Upper lobe of left lung (tissue), 6 donors: ENCODE measurements at places on chromosomes 7 and 10. TPM values are rescaled to one million over a fixed set of nuclear protein-coding genes. Genes with fewer than 3 reads are reported as not detected.

- no peaks in the 10 kb centered on the region for H3K27me3 ChIP-seq
- H3K27ac ChIP-seq, result peak overlapping the region; percentile 49
- no peak for DNase-seq
- no peaks in the 10 kb centered on the region for H3K36me3 ChIP-seq
- H3K4me1 ChIP-seq, result peaks cover 13% of the 10 kb centered on the region
Observed at GRCh38 chr7:64562256-64562625, 630 bp downstream of the ZNF680 start.

- H3K36me3 ChIP-seq, result no peaks in the 10 kb centered on the region
- no peak overlapping the region for H3K27ac ChIP-seq
- no peak for DNase-seq
- peak overlapping the region; percentile 57 for H3K4me3 ChIP-seq
Observed at GRCh38 chr10:117217196-117217761, 20.0 kb downstream of the KCNK18 start.

DNA sequence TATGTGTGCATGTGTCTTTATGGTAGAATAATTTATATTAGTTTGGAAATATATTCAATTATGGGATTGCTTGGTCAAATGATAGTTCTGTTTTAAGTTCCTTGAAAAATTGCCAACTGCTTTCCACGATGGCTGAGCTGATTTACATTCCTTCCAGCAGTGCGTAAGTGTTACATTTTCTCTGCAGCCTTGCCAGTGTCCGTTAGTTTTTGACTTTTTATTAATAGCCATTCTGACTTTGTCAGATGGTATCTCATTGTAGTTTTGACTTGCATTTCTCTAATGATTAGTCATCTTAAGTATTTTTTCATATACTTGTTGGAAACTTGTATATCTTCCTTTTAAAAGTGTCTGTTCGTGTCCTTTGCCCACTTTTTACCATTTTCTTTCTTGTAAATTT lies 434.2 kb upstream of the POT1 start:
- no peaks in the 10 kb centered on the region for H3K36me3 ChIP-seq
- no peaks in the 10 kb centered on the region for H3K4me1 ChIP-seq
- DNase-seq, result no peak
- no peaks in the 10 kb centered on the region for H3K27me3 ChIP-seq
- no peak overlapping the region for H3K27ac ChIP-seq

DNA sequence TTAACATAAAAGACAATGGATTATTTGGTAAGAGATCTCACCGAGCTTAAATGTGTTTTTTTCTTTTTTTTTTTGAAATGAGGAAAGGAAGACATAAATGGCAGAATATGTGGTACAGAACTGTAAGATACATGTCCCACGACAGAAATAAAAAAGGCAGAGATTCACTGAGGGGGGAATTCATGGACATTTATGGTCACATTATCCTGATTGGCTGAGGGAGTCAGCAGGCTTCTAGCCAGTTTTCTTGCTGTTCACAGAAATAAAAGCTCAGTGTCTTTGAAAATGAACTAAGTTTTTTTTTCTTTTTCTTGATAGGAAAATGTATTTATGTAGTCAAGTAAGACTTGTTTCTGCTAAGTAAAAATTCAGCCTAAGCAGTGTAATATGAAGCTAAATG lies 8.2 kb upstream of the FAS start:
- H3K4me1 ChIP-seq, result peaks cover 27% of the 10 kb centered on the region
- H3K27ac ChIP-seq, result peak overlapping the region; percentile 15
- no peak overlapping the region for H3K4me3 ChIP-seq
- no peaks in the 10 kb centered on the region for H3K36me3 ChIP-seq
- H3K27me3 ChIP-seq, result no peaks in the 10 kb centered on the region
- DNase-seq, result no peak

DNA sequence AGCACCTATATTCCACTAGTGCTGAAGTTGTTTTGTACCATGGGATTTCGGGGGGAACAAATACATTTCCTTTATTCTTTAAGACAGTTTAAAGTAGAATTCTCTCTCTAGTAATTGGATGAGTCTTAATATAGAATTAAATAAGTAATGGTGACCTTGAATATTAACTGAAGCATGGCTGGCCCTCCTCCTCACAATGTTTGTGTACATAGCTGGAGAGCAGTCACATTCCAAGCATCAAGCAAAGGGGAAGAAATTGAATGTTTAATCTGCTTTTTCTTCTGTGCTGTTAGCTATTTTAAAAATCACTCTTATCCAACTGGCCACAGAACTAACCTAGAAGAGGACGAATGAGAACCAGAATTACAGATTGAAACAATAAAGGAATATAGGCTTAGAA lies 906.9 kb downstream of the CCSER2 start:
- no peaks in the 10 kb centered on the region for H3K27me3 ChIP-seq
- no peaks in the 10 kb centered on the region for H3K36me3 ChIP-seq
- no peak for DNase-seq
- H3K4me1 ChIP-seq, result no peaks in the 10 kb centered on the region
- no peak overlapping the region for H3K27ac ChIP-seq

- H3K27ac ChIP-seq, result no peak overlapping the region
- no peak overlapping the region for H3K4me3 ChIP-seq
- no peaks in the 10 kb centered on the region for H3K36me3 ChIP-seq
- DNase-seq, result no peak
Observed at GRCh38 chr7:94228678-94229077, 166.0 kb upstream of the COL1A2 start.

Gene KIAA1549
- 4.1 TPM for total RNA-seq

Gene SPDYE16
- total RNA-seq, result 0.29 TPM

DNA sequence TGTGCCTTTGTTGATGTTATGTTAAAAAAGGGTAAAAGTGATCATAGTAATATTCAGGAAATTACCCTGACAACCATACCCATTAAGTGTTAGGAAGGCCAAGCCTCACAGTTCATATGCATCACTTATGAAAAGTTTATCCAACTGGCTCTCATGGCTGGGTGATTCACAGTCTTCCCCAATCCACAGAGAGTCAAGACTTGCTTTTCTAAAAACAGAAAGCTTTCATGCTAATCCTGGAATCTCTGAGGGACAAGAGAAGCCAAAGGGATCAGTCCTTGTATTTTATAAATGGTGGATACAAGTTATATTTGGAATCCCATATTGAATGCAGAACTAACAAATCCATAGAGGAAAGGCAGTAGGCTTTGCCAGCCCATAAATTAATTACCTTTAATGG lies 218.3 kb downstream of the JAZF1 start:
- H3K36me3 ChIP-seq, result no peaks in the 10 kb centered on the region
- H3K4me1 ChIP-seq, result no peaks in the 10 kb centered on the region
- DNase-seq, result no peak
- H3K27me3 ChIP-seq, result no peaks in the 10 kb centered on the region
- no peak overlapping the region for H3K27ac ChIP-seq

Gene IGF2BP3
- 0.98 TPM for total RNA-seq

Gene H2BK1
- not detected for total RNA-seq

Gene NODAL
- total RNA-seq, result not detected

GRCh38 chr7:140562926-140563481 lies 77.6 kb downstream of the DENND2A start:
- DNase-seq, result no peak
- no peak overlapping the region for H3K27ac ChIP-seq
- no peaks in the 10 kb centered on the region for H3K27me3 ChIP-seq
- H3K4me3 ChIP-seq, result no peak overlapping the region
- peaks cover 6% of the 10 kb centered on the region for H3K4me1 ChIP-seq
